ACHN (cell line): ENCODE measurements at places on chromosomes 3 and 15.

- DNase-seq: no peak
Measured at GRCh38 chr3:83321457-83321856, 1560.0 kb upstream of the GBE1 start.

- DNase-seq: no peak
Measured at GRCh38 chr15:67922106-67922675, 82.3 kb upstream of the RNU6-1 start.

DNA sequence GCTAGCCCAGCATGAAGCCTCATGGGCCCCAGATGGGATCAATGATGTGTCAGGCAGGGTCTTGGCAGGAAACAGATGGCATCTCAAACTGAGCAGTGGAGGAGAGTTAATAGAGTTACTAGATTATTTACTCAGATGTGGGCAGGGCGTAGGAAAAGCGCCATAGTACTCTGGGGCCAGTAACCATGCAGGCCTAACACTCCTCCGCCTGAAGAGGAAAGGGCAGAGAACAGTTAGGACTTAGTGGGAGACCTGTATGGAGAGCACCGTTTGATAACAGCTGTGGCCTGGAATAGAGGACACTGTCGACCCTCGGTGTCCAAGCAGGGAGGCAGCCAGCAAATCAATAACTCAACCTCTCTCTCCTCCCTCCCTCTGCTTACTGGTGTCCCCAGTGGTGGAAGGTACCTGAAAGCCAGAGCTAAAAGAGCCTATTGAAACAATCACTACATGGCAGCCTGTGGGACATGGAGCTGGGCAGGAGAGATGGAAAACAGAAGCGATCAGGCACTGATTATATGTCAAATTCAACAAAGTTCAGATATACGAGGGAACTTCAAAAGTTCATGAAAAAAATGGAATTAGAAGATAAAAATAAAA is 111.4 kb upstream of the CCNL1 start:
- no peak for DNase-seq

DNA sequence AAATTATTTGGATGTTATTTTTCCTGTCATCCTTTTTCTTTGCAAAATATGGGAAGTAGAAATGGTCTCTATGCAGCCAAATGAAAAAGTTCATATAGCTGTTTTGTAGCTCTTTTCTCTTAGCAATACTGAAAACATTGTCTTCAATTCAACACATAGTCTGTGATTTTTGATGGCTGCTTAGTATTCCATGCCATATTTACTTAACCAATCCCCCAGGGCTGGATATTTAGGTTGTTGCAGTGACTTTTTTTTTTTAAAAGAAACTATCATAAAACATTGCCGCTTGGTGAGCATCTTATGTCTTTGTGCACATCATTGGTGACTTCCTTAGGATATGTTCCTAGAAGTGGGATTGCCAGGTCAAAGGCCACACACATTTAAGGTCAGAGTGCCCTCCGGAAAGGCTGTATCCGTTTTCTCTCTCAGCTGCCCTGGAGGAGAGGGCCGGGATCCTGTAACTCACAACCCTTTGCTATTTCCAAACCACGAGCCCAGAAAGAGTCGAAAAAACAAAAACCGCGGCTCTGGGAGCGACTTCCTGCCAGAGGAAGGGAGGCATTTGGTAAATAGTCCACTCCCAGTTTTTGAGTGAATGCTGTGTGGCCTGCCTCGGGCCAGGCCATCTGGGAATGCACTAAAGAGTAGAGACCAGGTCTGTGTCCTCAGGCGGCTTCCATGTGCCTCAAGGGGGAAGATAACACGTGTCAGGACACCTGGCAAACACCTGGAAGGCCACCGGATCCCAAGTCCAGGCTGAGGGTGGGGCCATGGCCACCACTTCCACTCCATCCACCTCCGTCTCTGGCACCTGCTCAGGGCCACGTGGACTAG is 41.9 kb downstream of the SMAD6 start:
- no peak for DNase-seq

GRCh38 chr15:99914723-99915122 is 181.5 kb upstream of the LYSMD4 start:
- no peak for DNase-seq

- peak; percentile 95 for DNase-seq
Measured at GRCh38 chr3:136818191-136818768, 646 bp upstream of the SLC35G2 start.

DNA sequence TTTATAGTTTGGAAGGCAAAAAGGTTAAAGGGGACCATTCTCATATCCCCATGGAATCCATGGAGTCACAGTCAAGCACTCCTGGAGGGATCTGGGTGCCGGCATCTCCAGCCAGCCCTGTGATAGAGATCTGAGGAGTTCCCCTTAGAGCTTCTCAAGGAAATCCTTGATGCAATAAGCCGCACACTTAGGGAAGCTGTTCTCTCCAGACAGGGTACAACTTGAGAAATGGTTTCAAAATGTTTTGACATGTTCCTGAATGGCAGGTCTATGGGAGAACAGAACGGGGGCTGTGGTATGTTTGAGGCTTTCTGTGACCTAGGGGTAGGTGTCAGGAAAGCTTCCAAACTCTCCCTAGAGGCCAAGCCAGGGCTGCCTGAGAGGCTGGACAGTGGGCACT is 292.9 kb downstream of the TLE3 start:
- no peak for DNase-seq
